ENCODE measurements at places on chromosomes 12 and 14. TPM values are rescaled to one million over a fixed set of nuclear protein-coding genes. Genes with fewer than 3 reads are reported as not detected.

DNA sequence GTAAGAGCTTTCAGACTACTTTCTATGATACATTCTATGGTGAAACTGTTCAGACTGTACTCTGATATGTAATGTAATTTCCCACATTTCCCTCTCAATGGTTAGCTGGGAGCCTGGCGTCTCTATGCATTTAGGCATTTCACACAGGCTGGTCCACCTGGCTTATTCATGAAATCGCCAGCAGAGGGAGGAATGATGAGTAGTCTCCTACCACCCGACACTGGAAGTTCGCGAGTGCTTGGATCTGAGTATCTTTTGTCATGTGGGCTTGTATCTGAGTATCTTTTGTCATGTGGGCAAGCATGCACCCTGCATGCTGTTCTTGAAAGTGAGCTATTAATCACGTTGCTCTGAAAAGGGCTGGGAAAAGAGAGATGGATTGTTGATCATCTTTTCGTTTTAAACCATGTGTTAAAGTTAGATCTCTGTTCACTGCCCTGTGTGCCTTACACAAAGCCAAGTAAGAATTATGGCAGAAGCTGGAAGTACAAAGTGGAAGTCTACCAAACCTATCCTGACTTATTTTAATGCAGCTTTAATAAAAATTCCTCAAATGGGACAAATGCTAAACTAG lies 235.0 kb downstream of the ATP23 start:
- peak; percentile 5 for DNase-seq

GRCh38 chr12:19916974-19917373 lies 451.4 kb upstream of the PDE3A start:
- no peak for DNase-seq

GRCh38 chr14:52399921-52400595 lies 85.9 kb downstream of the PTGER2 start:
- DNase-seq: peak; percentile 61

DNA sequence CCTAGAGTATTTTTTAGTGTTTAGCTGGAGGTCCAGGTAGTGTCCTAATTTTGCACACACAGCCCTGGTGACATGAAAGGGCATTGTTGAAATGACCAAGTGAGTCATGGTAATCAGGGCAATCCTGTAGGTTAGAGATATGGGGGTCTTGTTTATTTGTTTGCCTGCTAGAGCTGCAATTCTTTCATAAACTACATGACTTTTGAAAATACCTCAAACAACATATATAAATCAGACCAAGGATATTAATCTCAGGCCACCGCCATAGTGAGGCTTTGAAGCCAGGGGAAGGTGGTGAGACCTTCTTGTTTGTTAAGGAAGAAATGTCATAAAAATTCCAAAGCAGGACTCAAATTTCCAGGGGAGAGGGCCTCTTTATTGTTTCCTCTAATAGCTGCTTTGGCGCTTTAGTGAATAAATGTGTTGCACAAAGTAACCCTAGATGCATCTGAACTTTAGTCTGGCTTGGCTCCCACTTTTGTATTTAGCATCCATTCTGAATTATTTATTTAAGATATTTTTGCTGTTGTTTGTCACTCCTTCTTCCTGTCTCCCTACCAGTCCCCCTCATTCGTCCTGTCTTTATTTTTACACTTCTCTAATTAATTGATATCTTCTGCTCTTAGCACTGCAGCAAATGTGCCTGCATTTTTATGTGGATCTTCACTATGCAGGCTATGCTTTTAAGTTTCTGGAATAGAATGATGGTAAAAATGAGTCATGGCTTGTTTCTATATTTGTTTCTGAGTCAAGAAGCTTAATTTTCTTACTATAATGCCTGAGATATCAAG lies 430.3 kb downstream of the RAD51B start:
- peak; percentile 78 for DNase-seq

- peak; percentile 35 for DNase-seq
Observed at GRCh38 chr12:85424581-85425348, 144.7 kb downstream of the ALX1 start.

- no peak for DNase-seq
Observed at GRCh38 chr12:89992668-89993451, 284.2 kb upstream of the ATP2B1 start.

- DNase-seq: no peak
Observed at GRCh38 chr12:58029260-58029659, 87.9 kb downstream of the ATP23 start.

The SFSWAP gene
- total RNA-seq: 27.0 TPM

The TCL1A gene
- total RNA-seq: not detected

The TSPAN11 gene
- total RNA-seq: 2.0 TPM

The ALDH1L2 gene
- total RNA-seq: 41.5 TPM
